Daoy (cell line): ENCODE measurements at places on chromosomes 6 and 20. TPM values are rescaled to one million over a fixed set of nuclear protein-coding genes. Genes with fewer than 3 reads are reported as not detected.

The GGTLC1 gene
- not detected in 2 replicates for total RNA-seq

The PRKN gene
- 0.57 TPM in 1 of 2 replicates, not detected in the other for total RNA-seq

The KIAA1755 gene
- 0.30 and 1.0 TPM in 2 replicates for total RNA-seq

The TNXB gene
- 0.11 and 0.24 TPM in 2 replicates for total RNA-seq

The WFDC5 gene
- not detected in 2 replicates for total RNA-seq

The HM13 gene
- 25.7 and 34.8 TPM in 2 replicates for total RNA-seq

The DPPA5 gene
- not detected in 2 replicates for total RNA-seq

The ITPA gene
- total RNA-seq = 102 and 106 TPM in 2 replicates

The TRIM10 gene
- total RNA-seq = not detected in 2 replicates

The PCSK2 gene
- total RNA-seq = 0.06 TPM in 1 of 2 replicates, not detected in the other
